ENCODE measurements at places on chromosomes 6 and 20. TPM values are rescaled to one million over a fixed set of nuclear protein-coding genes. Genes with fewer than 3 reads are reported as not detected.

GRCh38 chr6:64502801-64503200 lies 867.2 kb downstream of the PHF3 start:
- H3K27me3 ChIP-seq: no peaks in the 10 kb centered on the region
- no peaks in the 10 kb centered on the region for H3K4me1 ChIP-seq

DNA sequence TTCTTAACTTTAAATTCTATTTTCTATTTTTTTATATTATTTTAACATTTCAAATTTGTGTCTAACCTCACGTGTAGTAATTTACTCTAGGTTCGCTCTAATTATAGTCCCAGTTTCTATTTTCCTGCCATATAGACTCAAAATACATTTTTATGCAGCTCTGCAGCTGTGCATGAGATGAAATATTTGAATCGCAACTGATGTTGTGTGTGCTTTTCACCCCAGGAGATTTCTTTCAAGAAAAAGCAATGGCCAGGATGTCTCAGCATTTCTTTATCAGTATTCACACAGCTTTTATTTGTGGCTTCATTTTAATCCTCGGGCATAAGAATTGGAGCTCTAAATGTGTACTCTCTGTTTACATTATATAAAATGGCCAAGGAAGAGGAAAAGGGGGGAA lies 157.6 kb downstream of the HDGFL1 start:
- no peaks in the 10 kb centered on the region for H3K36me3 ChIP-seq
- no peaks in the 10 kb centered on the region for H3K4me1 ChIP-seq
- DNase-seq: no peak

- no peak for DNase-seq
- H3K27ac ChIP-seq: no peak overlapping the region
- no peaks in the 10 kb centered on the region for H3K36me3 ChIP-seq
- H3K4me3 ChIP-seq: no peak overlapping the region
- no peaks in the 10 kb centered on the region for H3K4me1 ChIP-seq
- H3K27me3 ChIP-seq: no peaks in the 10 kb centered on the region
Observed at GRCh38 chr20:11352041-11352440, 565.7 kb upstream of the BTBD3 start.

GRCh38 chr20:46122071-46122470 lies 4.0 kb downstream of the CD40 start:
- DNase-seq: no peak
- H3K4me3 ChIP-seq: no peak overlapping the region
- no peaks in the 10 kb centered on the region for H3K27me3 ChIP-seq
- H3K4me1 ChIP-seq: no peaks in the 10 kb centered on the region

GRCh38 chr6:159679091-159680077 lies 13.7 kb downstream of the SOD2 start:
- H3K36me3 ChIP-seq: no peaks in the 10 kb centered on the region
- no peaks in the 10 kb centered on the region for H3K27me3 ChIP-seq
- H3K4me1 ChIP-seq: no peaks in the 10 kb centered on the region
- H3K4me3 ChIP-seq: no peak overlapping the region
- no peak for DNase-seq

DNA sequence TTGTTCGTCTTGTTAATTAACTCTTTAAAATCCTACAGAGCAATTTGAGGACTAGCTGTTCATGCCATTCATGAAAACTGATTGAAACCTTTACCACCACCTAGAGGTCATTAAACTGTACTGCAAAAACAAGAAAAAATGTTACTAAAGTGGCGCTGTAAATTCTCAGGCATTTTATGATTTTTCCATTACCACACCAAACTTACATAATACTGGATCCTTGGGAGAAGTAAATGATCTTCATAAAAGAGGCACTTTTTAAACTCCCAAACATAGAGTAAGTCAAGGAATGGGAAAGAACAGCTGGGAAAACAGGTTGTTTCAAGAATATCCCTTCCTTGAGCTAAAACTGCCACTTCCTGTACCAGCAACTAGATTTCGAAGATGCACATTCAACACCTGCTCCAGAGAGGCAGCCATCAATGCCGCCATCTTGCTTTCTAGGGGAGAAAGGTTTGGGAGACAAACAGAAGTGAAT lies 54.3 kb downstream of the MYLIP start:
- peak overlapping the region; percentile 69 for H3K27ac ChIP-seq
- no peak for DNase-seq
- H3K27me3 ChIP-seq: no peaks in the 10 kb centered on the region
- H3K4me1 ChIP-seq: no peaks in the 10 kb centered on the region
- no peaks in the 10 kb centered on the region for H3K36me3 ChIP-seq

- no peaks in the 10 kb centered on the region for H3K27me3 ChIP-seq
- H3K4me1 ChIP-seq: no peaks in the 10 kb centered on the region
- no peak overlapping the region for H3K4me3 ChIP-seq
- no peak for DNase-seq
- H3K27ac ChIP-seq: no peak overlapping the region
- no peaks in the 10 kb centered on the region for H3K36me3 ChIP-seq
Observed at GRCh38 chr6:105934708-105935107, 151.4 kb upstream of the PRDM1 start.

DNA sequence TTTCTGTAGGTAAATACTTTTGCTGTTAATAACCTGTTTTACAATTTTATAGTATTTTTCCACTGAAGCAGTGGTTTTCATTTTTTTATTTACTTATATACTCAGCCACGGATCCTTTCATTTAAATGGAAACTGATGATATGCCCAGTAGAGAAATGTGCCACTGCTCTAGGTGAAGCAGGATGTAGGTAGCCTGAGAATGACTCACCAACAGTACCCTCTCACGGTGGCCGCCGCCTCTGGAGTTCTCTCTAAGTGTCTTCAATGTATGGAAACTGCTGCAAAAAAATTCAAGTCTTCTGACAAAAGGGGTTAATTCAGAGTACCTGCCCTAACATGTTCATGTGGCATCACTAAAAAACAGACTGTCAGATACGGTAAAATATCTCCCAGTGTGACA lies 6.4 kb downstream of the EYA4 start:
- no peaks in the 10 kb centered on the region for H3K36me3 ChIP-seq
- no peak for DNase-seq
- H3K27me3 ChIP-seq: no peaks in the 10 kb centered on the region
- no peak overlapping the region for H3K27ac ChIP-seq

- H3K36me3 ChIP-seq: no peaks in the 10 kb centered on the region
- H3K27ac ChIP-seq: no peak overlapping the region
- no peaks in the 10 kb centered on the region for H3K4me1 ChIP-seq
- H3K4me3 ChIP-seq: no peak overlapping the region
- H3K27me3 ChIP-seq: no peaks in the 10 kb centered on the region
Observed at GRCh38 chr20:17138237-17138636, 88.6 kb upstream of the PCSK2 start.

DNA sequence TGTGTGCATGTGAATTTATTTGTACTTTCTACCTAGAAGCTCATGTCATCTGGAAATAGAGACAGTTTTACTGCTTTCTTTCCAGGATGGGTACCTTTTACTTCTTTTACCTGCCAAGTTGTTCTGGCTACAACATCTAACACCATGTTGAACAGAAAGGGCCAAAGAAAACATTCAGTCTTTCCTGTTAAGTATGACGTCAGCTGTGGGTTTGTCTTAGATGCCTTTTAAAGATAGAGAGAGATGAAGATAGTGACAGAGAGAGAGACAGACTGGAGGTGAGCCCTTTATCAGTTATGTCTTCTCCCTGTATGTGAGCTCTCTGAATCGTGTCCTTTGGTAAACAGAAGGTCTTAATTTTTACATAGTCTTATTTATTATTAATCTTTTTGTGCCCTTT lies 3.4 kb upstream of the DACT2 start:
- no peaks in the 10 kb centered on the region for H3K4me1 ChIP-seq
- H3K4me3 ChIP-seq: no peak overlapping the region
- peaks cover 5% of the 10 kb centered on the region for H3K27me3 ChIP-seq

DNA sequence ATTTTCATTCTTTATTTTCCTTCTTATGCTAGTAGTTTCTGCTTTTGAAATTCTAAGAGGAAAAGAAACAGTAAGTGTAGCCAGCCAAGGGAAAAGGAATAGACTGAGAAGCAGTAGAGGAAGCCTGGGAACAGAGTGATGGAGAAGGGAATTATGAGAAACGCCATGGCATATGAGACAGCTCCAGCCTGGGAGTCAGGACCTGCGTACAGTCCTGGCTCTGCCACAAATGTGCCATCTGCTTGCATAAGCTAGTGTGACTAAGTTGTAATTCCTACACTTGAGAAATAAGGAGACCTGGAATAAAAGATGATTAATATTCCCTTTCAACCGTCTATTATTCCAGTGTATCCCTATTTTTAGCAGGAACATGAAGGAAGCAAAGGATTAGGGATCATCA lies 47.5 kb downstream of the OSTM1 start:
- H3K4me3 ChIP-seq: no peak overlapping the region
- no peaks in the 10 kb centered on the region for H3K27me3 ChIP-seq
- no peak overlapping the region for H3K27ac ChIP-seq
- no peaks in the 10 kb centered on the region for H3K4me1 ChIP-seq

DNA sequence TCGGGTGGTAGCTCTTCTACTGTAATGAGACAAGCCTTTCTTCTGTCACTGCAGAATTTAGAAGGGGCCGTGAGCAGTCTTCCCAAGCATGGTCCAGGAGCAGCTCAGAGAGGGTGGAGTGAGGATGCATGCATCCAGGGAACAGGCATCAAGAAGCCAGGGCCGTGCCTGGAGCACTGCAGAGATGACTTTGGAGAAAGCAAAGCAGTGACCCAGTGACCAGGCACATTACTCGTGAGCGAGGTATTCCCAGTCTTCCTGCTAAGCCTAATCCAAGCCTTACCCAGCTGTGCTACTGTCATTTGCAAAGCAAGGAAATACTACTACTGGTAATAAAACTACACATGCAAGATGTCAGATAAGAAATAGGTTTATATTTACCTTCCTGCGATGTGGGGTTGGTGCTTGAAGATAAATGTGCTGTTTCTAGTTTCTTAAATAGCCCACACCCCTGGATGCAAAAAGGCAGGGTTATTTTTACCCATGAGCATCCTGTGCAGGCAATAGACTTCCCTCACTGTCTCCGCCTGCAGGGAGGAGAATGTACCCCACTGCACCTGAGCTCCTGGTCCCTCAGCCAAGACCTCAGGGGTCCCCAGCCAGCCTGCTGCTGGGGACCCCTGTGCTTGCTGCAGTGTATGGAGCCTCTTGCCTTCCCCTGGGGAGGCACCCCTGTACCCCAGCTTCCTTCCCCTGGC lies 62.9 kb downstream of the SSR1 start:
- H3K4me1 ChIP-seq: no peaks in the 10 kb centered on the region
- H3K4me3 ChIP-seq: no peak overlapping the region
- no peaks in the 10 kb centered on the region for H3K27me3 ChIP-seq
- H3K36me3 ChIP-seq: no peaks in the 10 kb centered on the region
- no peak for DNase-seq

DNA sequence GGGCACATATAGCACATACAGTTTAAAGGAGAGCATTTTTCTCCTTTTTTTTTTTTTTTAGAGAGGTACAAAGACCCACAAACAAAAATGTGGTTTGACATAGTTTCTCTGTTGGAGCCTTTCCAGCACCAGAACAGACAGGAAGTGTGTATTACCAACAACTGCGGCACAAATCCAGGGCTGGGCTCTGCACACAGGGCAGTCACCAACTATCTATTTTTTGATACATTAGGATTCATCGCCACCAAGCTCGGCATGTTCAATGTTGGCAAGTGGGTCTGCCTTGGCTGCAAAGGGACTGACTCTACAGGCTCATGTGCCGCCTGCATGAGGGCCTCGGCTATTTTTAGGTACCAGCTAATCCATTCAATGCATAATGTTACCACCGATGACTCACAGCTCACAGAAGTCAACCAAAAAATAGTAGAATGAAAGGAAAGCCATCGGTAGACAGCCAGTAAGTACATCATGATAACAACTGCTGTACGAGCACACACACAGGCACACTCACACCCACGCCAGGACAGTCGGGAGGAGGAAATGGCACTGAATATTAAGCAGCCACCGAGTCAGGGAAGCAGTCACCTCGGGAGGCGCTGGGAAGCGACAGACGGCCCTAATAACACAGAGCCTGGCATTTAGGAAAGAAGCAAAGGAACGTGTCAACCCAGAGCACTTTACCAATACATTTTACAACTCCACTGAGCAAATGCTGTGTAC lies 81.6 kb downstream of the GMPR start:
- H3K27ac ChIP-seq: peak overlapping the region; percentile 79
- H3K4me3 ChIP-seq: no peak overlapping the region
- no peaks in the 10 kb centered on the region for H3K36me3 ChIP-seq
- peak; percentile 60 for DNase-seq
- peaks cover 7% of the 10 kb centered on the region for H3K4me1 ChIP-seq

DNA sequence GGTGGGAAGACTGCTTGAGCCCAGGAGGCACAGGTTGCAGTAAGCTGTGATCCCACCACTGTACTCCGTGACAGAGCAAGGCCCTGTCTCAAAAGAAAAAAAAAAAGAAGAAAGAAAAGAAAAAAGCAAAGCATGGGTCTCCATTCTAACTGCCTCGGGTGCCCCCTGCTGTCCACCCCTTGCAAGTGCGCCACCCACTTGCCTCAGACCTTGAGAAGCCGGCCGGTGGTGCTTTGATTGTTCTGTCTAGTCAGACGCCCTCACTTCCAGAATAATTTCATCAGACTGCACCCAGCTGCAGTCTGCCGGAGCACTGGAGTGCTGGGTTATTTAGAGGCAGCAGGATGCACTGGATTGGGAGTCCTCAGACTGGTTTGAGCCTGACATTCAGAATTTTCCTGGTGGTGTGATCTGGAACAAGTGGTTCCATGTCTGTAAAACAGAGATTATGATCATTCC lies 17.6 kb upstream of the TM9SF4 start:
- no peaks in the 10 kb centered on the region for H3K36me3 ChIP-seq
- no peaks in the 10 kb centered on the region for H3K27me3 ChIP-seq
- no peaks in the 10 kb centered on the region for H3K4me1 ChIP-seq
- H3K27ac ChIP-seq: no peak overlapping the region
- peak; percentile 66 for DNase-seq

GRCh38 chr6:113496166-113496565 lies 361.0 kb upstream of the MARCKS start:
- H3K27me3 ChIP-seq: no peaks in the 10 kb centered on the region
- peak overlapping the region; percentile 18 for H3K27ac ChIP-seq
- DNase-seq: no peak
- no peak overlapping the region for H3K4me3 ChIP-seq
- no peaks in the 10 kb centered on the region for H3K36me3 ChIP-seq
- H3K4me1 ChIP-seq: no peaks in the 10 kb centered on the region

DNA sequence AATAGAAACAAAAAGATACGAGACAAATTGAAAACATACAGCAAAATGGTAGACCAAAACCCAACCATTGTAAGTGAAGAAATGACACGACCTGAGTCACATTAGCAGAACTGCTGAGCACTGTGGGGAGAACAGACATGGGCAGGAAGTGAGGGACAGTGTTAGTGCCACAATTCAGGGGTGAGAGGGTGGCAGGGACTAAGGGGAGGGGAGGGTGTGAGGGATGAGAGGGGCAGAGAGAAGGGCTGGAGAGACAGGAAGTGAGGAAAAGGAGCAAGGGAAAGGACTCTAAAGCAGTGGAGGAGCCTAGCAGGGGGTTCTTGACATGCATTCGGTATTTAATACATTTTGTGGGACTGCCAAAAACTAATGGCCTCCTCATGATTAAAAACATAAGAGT lies 45.0 kb upstream of the TRIM26 start:
- DNase-seq: no peak
- H3K4me3 ChIP-seq: no peak overlapping the region
- no peaks in the 10 kb centered on the region for H3K27me3 ChIP-seq
- no peaks in the 10 kb centered on the region for H3K4me1 ChIP-seq

Gene AGER
- 2.5 TPM for total RNA-seq

Gene EEF1A2
- total RNA-seq: 1.5 TPM

Gene SULF2
- total RNA-seq: 95.9 TPM

Gene ISM1
- 2.3 TPM for total RNA-seq

Gene PHACTR1
- 2.4 TPM for total RNA-seq

Gene SLC22A7
- not detected for total RNA-seq

Gene CPNE5
- 9.5 TPM for total RNA-seq

Gene TMEM200A
- 24.9 TPM for total RNA-seq

Gene SLC26A8
- not detected for total RNA-seq

Gene SIRPB1
- 3.2 TPM for total RNA-seq

Gene TMEM242
- 12.2 TPM for total RNA-seq

Gene HLA-DRB5
- total RNA-seq: 171 TPM

Gene LHFPL5
- not detected for total RNA-seq

Gene PI16
- total RNA-seq: 1.2 TPM

Gene SLC35B2
- total RNA-seq: 39.5 TPM

Gene NOX3
- total RNA-seq: not detected

Gene OPN5
- not detected for total RNA-seq
